BJ (cell line): ENCODE measurements at places on chromosomes 1 and 21. TPM values are rescaled to one million over a fixed set of nuclear protein-coding genes. Genes with fewer than 3 reads are reported as not detected.

GRCh38 chr1:72111662-72112061 is 170.7 kb downstream of the NEGR1 start:
- DNase-seq = no peak

DNA sequence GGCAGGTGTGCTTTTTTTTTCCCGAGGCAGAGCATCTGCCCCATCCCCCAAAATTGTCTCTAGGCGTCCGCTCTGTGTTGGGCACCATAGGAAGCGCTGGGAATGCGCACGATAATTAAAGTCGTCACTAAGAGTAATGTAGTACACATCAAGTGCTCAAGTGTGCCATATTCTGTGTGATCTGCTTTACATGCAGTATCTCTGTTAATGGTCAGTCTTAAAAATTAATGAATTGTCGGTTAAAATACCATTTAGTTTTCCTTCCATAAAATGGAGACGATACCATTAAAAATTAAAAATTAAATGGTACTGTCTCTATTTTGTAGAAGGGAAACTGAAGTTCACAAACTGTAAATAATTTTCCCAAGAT is 544 bp upstream of the CCT8 start:
- no peak for DNase-seq

DNA sequence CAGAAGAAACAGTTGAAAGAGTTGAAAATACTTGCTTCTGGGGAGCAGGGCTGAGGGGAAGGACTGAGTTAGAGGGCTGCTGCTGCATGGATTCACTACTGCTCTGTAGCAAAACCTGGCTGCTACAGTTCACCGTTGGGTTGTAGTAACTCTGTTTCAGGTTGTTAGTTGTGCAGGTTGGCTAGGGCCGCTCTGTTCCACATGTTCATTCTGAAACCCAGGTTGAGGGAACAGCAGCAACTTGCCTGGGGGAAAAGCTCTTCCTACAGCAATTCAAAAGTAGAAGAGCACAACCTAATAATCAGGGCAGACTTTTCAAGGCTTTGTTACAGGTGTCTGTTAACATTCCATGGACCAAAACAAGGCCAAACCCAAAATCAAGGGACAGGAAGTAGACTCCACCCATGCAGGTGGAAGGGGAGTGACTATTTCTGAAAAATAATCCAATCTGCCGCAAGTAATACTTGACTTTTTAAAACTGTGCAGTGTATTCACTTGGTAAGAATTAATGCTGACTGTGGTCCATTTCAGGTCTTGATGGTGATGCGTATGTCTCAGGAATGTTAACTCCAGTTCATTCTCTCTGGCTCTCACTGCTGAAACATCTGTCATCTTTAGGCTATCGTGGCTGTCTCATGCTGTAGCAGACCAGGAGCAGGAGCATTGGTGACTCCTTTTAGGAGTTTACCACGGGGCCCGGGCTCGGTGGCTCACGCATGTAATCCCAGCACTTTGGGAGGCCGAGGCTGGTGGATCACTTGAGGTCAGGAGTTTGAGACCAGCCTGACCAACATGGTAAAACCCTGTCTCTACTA is 5.1 kb upstream of the PARK7 start:
- DNase-seq = peak; percentile 27

Gene CXADR
- polyA plus RNA-seq = 0.01 and 0.02 TPM in 2 replicates

Gene SPRR2F
- polyA plus RNA-seq = not detected in 2 replicates

Gene PLA2G5
- polyA plus RNA-seq = not detected in 2 replicates
